ENCODE measurements at places on chromosomes 1 and 21.

- no peak for DNase-seq
Measured at GRCh38 chr21:35426897-35427296, 377.8 kb upstream of the RUNX1 start.

GRCh38 chr1:228304225-228304624 is 96.4 kb downstream of the OBSCN start:
- no peak for DNase-seq

- no peak for DNase-seq
Measured at GRCh38 chr1:192901500-192901899, 92.7 kb downstream of the RGS2 start.

- no peak for DNase-seq
Measured at GRCh38 chr1:61490924-61491323, 234.0 kb downstream of the TM2D1 start.

DNA sequence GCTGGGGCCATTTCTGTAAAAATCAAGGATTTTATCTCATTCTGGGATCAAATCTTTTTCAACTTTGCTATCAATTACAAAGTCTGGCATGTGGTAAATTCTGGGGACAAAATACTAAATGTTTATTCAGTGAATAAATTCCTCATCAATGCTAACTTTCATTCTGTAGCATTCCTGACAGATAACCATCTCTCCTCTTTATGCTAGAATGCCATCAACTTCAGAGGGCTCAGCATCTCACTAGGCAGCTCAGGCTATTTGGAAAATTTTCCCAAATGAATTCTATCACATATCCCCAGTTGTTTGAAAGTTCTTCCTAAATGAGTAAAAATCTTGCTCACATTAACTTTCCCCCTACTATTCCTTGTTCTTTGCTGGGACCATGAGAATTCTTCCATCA is 163.0 kb upstream of the DAB1 start:
- DNase-seq, result no peak

- DNase-seq, result no peak
Measured at GRCh38 chr1:160247053-160247452, 15.3 kb downstream of the DCAF8 start.

- no peak for DNase-seq
Measured at GRCh38 chr1:109478806-109479205, 4.9 kb upstream of the ATXN7L2 start.

DNA sequence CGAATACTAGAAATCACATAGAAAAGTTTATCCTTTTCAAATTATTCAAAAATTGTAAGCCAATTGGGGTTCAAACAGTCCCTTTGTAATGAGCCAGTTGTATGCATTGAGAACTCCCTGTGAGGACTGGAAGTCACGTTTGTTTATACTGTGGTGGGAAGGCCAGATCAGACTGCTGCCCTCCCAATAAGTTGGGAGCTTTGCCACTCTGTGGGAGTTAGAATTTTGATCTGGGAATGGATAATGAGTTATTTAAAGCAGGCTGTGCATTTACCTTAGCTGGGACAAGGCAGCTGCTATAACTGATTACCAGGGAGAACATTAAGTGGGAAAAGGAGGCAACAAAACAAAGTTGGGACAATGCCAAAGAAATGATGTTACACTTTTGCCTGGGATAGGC is 178.8 kb downstream of the SDCCAG8 start:
- no peak for DNase-seq

DNA sequence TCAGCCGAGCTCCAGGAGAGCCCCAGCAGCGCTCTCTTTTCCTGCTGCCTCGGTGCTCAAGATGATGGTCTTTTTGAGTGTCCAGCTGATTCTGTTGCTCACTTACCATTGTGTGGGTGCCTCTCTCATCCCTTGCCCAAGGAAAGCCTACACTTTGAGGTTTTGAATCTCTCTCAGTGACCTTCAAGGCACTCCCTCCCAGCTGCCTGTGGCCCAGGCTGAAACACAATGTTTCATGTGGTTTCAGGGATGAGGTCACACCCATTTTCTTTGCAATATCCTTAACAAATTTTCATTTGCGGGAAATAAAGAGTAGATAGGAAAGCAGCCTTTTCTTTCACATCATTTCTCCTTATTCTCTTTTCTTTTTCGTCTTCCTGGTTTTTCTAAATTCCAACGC is 12.6 kb upstream of the MRPS14 start:
- peak; percentile 12 for DNase-seq

DNA sequence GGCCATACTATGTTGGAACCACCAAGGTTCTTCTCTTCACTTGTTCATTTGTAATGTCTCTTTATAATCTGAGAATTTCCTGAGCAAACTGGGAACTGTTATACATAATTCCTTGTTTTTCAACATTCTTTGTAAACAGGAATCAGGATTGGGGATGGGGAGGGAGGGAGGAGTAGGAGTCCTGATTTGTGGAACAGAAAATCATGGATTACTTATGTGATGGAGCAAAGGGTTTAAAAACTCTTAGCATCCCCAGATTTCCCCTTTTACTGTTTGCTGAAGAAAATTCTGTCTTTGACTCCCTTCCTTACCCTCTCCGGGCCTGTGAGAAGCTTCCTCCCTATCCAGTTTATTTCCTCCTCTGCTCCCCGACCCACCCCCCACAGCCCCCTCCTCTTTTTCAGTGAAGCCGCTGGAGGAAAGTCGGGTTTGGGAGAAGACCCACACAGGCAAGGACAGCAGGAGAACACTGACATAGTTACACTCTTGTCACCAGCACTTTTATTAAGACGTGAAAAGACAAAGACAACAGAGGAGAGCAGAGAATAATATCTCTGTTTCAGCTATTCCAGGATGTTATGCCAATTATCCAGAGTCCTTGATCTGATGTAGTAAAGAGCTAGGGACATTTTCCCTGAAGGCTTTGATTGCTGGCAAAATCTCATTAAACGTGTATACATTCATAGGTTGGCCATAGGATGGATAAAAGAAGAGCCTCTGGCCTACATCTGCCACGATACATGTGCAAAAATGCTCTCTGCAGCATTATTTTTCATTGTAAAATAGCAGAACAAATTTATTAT is 4.6 kb upstream of the NBPF1 start:
- no peak for DNase-seq

- peak; percentile 72 for DNase-seq
Measured at GRCh38 chr1:53107570-53108322, 34.7 kb downstream of the SLC1A7 start.

DNA sequence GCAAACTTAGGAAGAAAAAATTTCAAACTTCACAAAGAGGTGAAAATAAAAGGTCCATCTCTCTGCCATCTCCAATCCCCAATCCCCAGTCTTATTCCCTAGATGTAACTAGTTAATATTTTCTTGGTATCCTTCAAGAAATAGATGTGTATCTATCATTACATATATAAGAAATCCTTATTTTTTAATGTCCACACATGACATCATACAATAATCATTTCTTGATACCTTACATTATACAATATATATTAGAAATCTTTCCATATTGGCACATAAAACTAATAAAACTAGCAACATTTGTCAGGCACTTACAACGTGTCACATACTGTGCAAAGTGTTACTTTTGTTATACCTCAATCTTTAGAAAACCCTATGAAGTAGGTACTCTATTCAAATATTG is 16.2 kb downstream of the DOCK7 start:
- no peak for DNase-seq

GRCh38 chr1:110544753-110545152 is 25.8 kb upstream of the KCNA10 start:
- no peak for DNase-seq

DNA sequence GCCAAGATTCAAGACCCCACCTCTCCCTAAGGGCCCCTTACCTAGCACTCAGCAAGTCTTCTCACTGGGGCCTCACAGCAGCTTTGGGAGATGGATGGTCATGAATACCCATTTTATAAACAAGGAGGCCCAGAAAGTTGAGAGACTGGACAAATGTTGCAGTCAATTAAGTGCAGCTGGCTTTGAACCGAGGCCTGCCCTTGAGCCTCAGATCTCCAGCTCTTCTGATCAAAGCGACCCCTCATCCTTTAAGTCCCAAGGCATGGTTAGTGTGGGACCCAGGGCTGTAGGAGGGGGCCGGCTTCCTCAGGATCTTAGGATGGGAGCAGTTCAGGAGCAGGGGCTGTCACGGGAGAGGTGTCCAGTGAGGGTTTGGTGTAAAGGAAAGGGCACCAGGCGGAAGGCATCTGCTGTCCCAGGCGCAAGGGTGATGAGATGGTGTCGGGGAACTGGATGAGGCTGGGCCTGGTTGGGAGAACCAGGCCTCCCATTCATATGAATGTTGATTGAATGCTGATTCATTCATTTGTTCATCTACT is 5.1 kb upstream of the MTFR1L start:
- DNase-seq, result no peak

GRCh38 chr1:197144570-197145325 is 1.7 kb downstream of the ASPM start:
- peak; percentile 56 for DNase-seq

- no peak for DNase-seq
Measured at GRCh38 chr21:36584980-36585940, 105.3 kb upstream of the CLDN14 start.

DNA sequence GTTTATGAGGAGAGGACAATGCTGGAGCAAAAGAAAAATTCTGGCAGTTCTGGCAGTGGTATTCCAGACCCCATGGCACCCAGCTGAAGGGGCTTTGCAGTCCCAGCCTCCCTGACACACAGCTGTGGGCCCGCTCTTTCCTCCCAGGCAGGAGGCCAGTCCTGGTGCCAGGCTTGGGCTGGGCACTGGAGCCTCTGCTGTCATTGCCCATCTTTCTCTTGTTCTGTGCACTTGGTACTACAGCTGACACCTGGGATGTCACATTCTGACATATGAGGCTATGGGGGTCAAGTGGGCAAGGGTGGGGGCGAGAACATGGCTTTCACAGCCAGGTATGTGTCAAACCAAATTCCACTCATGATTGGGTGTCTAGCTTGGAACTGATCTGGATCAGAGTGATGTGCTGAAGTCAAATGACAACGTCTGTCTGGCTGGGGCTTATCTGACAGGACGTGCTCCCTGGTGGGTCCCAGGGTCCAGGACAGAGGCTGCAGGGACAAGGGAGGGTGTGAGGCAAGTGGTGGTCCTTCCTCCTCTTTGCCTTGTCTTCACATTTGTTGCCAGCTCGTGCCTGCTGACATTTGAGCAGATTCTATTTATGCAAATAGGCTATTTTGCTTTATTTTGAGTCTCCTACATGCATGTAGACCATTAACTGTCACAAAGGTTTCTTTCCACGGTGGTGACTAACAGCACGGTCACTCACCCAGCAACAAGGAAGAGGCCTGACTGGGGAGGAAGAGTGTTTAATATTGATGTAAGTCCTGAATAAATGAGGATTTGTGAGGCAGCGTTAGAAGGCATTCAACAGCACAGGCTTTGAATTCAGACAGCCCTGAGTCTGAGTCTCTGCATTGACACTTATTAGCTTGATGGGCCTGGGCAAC is 336.3 kb downstream of the PBX1 start:
- no peak for DNase-seq

- no peak for DNase-seq
Measured at GRCh38 chr1:229035054-229035747, 235.7 kb upstream of the RAB4A start.

DNA sequence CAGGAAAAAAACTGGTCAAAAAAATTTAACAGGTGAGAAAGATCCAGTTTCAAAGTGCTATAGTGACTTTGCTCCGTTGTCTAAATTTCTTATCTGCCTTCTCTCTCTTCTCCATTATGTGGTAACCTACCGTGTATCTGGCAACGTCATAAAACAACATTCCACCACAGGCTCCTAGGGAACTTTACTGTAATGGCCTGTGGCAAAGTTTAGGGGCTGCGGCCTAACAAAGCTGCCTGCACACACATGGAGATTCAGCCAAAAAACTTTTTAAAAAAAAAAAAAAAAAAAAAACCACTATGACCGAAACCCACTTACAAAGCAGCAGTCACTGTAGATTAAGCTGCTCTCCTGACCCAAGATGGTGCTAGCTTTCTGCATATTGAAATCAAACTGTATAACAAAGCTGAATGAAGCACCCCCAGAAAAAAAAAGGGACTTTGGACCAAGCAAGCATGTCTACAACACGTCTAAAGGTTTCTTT is 202.6 kb downstream of the SLC45A1 start:
- DNase-seq, result peak; percentile 90

DNA sequence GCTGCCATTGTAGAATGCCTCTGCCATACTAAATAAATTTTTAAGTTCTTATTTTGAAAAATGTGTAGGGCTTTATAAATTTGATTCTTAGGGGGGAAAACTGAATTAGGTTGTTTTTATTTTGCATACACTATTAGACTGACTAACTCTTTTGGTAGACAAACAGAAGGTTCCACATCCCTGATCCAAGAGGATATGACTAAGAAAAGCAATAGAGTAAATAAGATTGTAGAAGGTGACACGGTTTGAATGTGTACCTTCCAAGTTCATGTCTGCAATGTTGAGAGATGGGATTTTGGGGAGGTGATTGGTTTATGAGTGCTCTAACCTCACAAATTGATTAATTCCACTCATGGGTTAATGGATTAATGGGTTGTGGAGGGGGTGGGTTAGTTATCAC is 127.9 kb downstream of the GLUL start:
- no peak for DNase-seq

GRCh38 chr1:20382711-20383110 is 92.0 kb downstream of the VWA5B1 start:
- DNase-seq, result no peak

DNA sequence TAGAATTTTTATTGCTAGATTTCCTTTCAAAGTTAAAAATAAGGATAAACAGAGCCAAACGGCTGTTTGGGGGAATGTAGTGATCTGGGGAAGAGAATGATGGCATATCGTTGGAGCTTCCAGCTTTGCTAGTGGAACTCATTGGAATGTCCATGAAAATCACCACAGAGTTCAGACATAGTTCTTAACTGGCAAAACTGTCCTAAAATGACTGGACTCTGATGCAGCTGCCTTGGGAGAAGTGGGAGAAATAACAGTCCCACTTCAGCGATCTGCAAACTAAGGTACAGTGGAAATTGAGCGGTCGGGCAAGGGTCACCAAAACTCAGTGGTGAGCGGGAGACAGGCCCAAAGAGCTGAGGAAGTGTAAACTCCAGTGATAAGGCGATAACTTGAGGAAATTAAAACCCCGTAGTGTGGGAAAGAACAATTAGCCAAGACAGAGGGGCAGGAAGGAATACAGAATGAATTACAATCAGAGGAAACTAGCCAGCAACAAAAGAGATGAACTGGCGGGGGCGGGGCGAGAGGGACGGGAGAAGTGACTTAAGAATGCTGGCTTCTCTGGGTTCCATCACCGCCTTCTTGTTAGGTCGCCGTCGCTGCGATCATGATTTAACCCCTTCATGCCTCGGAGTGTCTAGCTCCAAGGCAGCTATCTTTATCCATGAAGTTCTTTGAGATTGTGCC is 89.8 kb upstream of the ARHGAP29 start:
- peak; percentile 19 for DNase-seq

GRCh38 chr1:229452956-229453801 is 19.3 kb upstream of the ACTA1 start:
- peak; percentile 14 for DNase-seq

GRCh38 chr1:150981177-150981804 is 801 bp upstream of the ANXA9 start:
- DNase-seq, result no peak

- peak; percentile 56 for DNase-seq
Measured at GRCh38 chr1:24501371-24502064, 1.1 kb upstream of the RCAN3 start.

- no peak for DNase-seq
Measured at GRCh38 chr1:226921504-226921903, 18.6 kb upstream of the COQ8A start.
